Brain pericyte (primary cell): ENCODE measurements at places on chromosomes 3 and 15.

- no peak for DNase-seq
Measured at GRCh38 chr3:55676643-55677042, 189.5 kb upstream of the WNT5A start.

- no peak for DNase-seq
Measured at GRCh38 chr15:59453474-59454215, 15.7 kb downstream of the FAM81A start.

DNA sequence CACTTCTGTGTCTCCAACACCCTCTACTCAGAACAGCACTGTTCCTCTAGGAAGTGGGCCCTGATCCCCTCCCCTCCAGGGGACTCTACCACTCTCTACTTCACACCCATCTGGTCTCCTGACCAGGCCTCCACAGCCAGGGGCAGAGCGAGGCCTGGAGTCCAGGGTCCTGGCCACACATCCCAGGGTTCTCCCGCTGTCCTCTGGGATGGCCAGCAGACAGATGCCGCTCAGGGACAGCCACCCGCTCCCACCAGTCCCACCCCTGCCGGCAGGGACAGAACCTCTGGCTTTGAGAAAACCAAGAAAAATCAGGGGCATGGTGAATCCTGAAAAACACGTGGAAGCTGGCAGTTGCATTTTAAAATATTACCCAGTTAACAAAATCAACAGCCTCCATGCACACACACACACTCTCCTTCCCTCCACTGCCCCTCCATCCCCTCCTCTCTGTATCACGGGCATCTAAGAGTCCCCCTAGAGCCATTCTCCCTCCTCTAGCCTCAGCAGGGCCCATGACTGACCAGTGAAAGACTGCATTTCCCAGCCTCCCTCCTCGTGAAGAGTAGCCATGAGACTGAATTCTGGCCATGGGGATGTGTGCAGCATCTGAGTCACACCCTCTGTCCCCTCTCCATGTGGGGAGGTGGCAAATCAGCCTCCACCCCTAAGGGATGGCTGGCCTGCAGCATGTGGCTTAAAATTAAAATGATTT is 32.1 kb upstream of the IQSEC1 start:
- DNase-seq, result no peak

- no peak for DNase-seq
Measured at GRCh38 chr3:56711344-56711743, 28.3 kb upstream of the TASOR start.

- DNase-seq, result no peak
Measured at GRCh38 chr15:52318729-52319500, 23.3 kb upstream of the MYO5C start.
